Fibroblast of skin of scalp (primary cell): ENCODE measurements at places on chromosomes 7 and 10.

GRCh38 chr10:100697070-100697469 is 48.3 kb upstream of the PAX2 start:
- DNase-seq = peak; percentile 62

DNA sequence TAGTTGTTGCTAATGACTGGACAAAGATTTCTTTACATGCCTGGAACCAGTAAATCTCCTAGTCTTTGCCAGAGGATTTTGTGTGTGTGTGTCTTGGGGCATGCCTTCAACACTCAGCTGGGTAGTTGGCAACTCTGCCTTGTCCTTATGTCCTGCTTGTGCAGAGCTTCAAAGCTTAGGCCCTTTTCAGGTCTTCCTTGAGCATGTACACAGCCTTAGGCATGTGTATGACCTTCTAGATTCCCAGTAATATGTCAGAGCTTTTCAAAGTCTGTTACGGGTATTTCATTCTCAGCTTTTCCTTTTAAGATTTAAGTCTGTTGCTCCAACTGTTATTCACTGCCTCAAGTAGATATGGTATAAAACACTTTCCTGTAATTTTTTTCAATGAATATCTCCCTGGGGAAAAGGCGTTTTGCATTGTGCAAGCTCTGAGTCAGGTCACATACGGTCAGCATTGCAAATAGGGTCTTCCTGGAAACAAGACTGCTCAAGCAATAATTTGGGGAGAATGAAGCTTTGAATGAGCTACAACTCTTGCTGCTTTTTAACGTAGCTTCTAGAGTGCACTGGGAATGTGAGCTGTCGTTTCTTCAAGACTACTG is 25.5 kb downstream of the SHOC2 start:
- DNase-seq = peak; percentile 65

DNA sequence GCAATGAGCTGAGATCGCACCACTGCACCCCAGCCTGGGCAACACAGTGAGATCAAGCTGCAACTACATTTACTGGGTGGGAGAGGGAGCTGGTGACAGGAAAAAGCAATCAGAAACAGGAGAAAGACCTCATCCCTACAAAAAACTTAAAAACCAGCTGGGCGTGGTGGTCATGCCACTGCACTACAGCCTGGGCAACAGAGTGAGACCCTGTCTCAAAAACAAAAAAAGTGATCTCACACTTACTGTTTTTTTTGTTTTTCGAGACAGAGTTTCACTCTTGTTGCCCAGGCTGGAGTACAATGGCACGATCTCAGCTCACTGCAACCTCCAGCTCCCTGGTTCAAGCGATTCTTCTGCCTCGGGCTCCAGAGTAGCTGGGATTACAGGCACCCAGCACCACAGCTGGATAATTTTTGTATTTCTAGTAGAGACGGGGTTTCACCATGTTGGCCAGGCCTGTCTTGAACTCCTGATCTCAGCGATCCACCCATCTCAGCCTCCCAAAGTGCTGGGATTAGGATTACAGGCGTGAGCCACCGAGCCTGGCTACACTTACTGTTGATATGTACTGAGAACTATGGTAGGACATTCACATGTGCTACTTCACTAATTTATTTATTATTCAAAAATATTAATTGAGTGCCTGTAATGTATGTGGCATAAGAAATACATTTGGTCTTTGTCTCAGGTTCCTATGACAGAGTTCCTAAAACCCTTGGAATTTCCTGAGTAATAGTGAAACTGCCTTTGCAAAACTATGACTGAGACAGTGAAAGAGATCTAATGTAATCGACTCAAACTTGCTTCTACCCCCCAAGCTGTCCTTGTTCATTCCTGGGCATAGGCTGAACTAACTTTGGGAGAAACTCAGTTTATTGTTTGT is 27.7 kb upstream of the NRBF2 start:
- peak; percentile 80 for DNase-seq

DNA sequence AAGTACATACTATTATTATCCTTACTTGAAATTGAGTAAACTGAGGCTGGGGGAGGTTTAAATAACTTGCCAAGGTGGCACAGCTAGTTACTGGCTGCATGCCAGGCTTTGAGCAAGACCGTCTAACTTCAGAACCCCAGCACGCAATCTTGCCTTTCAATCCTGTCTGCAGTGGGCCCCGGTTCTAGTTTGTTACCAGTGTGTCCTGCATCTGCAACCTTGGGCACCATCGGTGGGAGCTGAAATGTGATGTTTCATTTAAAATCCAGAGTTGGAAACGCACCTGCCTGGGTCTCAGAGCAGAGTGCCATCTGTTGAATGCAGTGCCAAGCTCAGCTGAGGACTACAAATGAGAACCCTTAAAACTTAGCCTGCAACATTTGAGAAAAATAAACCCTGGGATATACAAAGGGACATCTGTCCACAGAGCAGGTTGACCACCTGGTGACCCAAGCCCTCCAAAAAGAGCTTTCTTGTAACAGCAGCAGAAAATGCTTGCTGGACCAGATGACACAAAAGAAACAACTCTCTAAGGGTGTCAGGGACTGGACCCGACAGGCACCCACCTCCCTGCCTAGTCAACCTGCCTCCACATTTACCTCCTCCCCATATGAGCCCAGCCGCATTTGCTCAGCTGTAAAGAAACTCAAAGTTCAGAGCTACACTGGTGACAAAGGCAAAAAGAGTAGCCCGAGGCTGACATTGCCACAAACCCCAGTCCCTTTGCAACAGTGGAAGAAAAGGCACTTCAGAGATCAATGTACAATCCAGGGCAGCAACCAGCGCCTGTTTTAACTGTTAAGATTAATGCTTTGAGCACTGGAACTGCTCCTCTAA is 1.7 kb downstream of the SH3PXD2A start:
- no peak for DNase-seq

DNA sequence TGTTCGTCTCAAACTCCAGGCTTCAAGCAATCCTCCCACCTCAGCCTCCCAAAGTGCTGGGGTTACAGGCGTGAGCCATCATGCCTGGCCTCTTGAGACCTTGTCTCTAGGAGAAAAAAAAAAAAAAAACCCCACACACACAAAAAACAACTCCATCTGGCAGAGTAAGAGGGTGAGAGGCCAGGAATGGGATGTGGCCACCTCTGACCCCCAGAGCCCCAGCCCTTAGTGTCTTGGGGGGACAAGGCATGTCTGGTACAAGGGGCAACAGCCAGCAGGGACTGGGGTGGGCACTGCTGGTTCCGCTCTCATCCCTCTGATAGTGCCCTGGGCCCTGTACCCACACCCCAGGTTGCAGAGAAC is 15.6 kb upstream of the TNRC18 start:
- no peak for DNase-seq

GRCh38 chr10:35739998-35740397 is 97.9 kb upstream of the FZD8 start:
- peak; percentile 19 for DNase-seq

DNA sequence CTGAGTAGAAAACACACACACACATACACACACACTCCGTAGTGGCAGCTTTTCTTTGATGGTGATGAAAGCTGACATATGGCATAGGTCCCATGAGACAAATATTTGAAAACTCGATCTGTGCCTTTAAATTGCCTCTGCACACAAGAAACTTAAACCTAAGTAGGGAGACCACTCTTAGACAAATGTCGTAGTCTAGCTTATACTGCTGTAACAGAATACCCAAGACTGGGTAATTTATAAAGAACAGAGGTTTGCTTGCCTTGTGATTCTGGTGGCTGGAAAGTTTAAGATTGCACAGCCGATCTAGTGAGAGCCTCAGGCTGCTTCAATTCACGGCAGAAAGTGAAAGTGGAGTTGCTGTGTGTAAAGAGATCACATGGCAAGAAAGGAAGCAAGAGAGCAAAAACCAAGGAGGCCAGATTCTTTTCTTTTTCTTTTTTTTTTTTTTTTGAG is 489.4 kb upstream of the SORCS1 start:
- peak; percentile 45 for DNase-seq

- no peak for DNase-seq
Observed at GRCh38 chr10:89374713-89375141, 3.1 kb upstream of the IFIT1B start.

GRCh38 chr7:17456541-17456940 is 158.1 kb downstream of the AHR start:
- no peak for DNase-seq

- DNase-seq = no peak
Observed at GRCh38 chr10:116150606-116151005, 122.4 kb downstream of the GFRA1 start.

GRCh38 chr7:18647582-18647981 is 152.0 kb downstream of the HDAC9 start:
- DNase-seq = no peak

- DNase-seq = no peak
Observed at GRCh38 chr7:130435311-130435854, 5.4 kb downstream of the CEP41 start.

GRCh38 chr10:48332166-48332870 is 25.8 kb downstream of the MAPK8 start:
- no peak for DNase-seq
